ENCODE measurements at places on chromosomes 2 and 18. TPM values are rescaled to one million over a fixed set of nuclear protein-coding genes. Genes with fewer than 3 reads are reported as not detected.

DNA sequence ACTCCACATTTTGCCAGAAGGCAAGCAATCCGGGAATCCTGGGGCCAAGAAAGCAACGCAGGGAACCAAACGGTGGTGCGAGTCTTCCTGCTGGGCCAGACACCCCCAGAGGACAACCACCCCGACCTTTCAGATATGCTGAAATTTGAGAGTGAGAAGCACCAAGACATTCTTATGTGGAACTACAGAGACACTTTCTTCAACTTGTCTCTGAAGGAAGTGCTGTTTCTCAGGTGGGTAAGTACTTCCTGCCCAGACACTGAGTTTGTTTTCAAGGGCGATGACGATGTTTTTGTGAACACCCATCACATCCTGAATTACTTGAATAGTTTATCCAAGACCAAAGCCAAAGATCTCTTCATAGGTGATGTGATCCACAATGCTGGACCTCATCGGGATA lies 26.8 kb downstream of the B3GNT2 start:
- no peak for DNase-seq

GRCh38 chr2:60407398-60407797 lies 146.1 kb downstream of the BCL11A start:
- DNase-seq, result no peak

NBEAL1 gene
- 11.5 TPM for total RNA-seq

NEU2 gene
- not detected for total RNA-seq

MAPK4 gene
- total RNA-seq, result 0.36 TPM
